ENCODE measurements at places on chromosomes 1 and 21. TPM values are rescaled to one million over a fixed set of nuclear protein-coding genes. Genes with fewer than 3 reads are reported as not detected.

SPRR1B gene
- total RNA-seq = 0.39 TPM

DNA sequence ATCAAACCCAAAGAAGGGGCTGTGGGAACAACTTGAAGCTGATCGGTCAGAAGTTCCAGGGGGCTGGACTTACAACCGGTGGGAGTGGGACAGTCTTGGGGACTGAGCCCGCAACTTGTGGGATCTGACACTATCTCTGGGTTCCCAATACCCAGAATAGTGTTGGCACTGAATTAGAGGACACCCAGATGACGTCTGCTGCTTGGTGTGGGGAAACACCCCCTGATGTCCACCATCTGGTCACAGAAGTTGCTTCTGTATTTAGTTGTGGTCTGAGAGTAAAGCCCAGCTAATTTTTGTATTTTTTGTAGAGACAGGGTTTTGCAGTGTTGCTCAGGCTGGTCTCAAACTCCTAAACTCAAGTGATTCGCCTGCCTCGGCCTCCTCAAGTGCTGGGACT lies 28.8 kb downstream of the SERBP1 start:
- no peak for DNase-seq

LINGO4 gene
- not detected for total RNA-seq

GDAP2 gene
- 27.6 TPM for total RNA-seq

DNA sequence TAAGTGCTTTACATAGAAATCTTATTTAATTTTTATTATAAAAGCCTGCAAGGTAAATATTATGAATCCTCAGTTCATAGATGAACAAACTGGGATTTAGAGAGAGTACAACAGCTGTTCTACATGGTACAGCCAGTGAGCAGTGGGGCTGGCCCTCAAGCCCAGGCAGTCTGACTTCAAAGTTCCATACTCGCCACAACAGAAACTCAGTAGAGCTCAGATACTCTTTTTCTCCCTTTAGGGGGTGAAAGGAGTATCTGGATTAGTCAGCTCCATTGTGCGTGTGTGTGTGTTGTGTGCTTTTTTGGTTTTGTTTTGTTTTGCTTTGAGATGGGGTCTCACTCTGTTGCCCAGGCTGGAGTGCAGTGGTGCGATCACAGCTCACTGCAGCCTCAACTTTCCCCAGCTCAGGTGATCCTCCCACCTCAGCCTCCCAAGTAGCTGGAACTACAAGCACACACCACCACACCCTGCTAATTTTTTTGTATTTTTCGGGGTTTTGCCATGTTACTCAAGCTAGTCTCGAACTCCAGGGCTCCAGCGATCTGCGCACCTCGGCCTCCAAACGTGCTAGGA lies 378.5 kb downstream of the SMYD3 start:
- DNase-seq = no peak

- DNase-seq = no peak
Observed at GRCh38 chr1:115265099-115265498, 73.0 kb downstream of the NGF start.

DNA sequence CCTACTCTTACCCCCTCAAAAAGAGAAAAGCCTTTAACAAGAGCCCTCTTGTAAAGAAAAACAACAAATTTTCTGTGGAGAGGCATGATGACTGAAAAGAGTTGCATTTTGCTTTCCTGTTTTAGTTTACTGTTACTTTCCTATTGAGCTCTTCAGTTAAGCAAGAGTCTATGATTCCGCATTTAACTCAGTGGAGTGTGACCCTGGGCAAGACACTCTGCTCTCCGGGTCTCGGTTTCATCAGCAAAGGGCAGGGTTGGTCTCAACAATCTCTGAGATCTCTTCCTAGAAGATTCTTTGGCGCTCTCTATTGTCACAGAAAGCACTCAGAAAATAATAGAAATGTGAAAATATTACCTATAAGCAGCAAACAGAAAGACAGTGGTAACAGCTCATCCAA lies 175.7 kb downstream of the TGFBR3 start:
- DNase-seq = no peak

DNA sequence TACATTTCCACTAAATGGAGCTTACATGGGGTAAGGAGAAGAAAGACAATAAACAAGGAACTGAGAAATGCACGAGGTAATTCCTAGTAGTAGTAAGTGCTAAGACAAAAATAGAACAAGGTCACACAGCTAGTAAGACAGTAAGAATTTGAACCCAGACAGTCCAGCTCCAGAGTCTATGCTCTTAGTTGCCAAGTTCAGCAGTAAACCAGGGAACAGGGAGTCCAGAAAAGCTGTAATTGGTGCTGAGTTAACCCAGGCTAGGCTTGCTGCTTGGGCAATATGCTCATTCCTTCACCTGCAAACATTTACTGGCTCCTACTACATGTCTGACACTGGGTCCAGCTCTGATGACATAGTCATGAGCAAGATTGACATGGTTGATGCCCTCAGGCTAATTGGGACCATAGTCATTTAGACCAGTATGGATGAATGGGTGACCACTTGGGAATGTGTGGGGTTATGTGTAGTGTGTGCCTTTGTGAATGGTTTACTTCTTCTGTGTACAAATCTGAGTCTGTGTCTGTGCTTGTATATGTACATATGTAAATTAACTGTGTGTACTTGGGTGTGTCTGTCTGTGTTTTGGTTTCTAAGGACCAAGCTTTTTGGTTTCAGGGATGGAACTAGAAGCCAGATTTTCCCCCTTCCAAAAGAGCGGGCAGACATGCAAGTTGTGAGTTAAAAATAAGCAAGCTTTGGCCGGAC lies 2.0 kb downstream of the GPX7 start:
- DNase-seq = no peak

FALEC gene
- total RNA-seq = 0.43 TPM

GRCh38 chr1:223199094-223199647 lies 56.1 kb upstream of the TLR5 start:
- DNase-seq = no peak

PRELP gene
- total RNA-seq = 0.07 TPM

DNA sequence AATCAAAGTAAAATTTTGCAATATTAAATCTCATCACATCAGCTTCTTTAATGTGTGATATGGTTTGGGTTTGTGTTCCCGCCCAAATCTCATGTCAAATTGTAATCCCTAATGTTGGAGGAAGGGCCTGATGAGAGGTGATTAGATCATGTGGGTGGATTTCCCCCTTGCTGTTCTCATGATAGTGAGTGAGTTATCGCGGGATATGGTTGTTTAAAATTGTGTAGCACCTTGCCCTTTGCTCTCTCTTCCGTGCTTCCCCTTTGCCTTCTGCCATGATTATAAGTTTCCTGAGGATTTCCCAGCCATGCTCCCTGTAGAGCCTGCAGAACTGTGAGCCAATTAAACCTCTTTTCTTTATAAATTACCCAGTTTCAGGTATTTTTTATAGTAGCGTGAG lies 131.9 kb downstream of the ZNF326 start:
- DNase-seq = no peak

DNA sequence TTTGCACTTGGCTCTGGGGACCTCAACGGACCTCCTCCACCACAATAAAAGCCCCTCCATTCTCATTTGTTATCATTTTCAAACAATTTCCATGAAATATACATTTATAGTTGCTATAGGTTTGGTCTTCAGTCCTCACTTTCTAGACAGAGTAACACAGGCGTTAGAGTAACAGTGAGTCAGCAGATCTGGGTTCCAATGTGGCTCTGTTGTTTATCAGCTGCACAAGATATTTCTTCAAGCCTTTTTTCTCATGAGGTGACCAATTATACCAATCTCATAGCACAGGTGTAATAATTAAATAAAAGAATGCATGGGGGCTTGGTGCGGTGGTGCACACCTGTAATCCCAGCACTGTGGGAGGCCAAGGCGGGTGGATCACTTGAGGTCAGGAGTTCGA lies 32.8 kb upstream of the PSMB2 start:
- DNase-seq = no peak

Data from astrocyte (in vitro differentiated cells and primary cell).